Activated CD4-positive, alpha-beta T cell treated with anti-CD3 and anti-CD28 coated beads, Interleukin-2, amount 10 ng/mL, durations not matched to agents 7 days and 5 days (primary cell): ENCODE measurements at places on chromosomes 12 and 14.

DNA sequence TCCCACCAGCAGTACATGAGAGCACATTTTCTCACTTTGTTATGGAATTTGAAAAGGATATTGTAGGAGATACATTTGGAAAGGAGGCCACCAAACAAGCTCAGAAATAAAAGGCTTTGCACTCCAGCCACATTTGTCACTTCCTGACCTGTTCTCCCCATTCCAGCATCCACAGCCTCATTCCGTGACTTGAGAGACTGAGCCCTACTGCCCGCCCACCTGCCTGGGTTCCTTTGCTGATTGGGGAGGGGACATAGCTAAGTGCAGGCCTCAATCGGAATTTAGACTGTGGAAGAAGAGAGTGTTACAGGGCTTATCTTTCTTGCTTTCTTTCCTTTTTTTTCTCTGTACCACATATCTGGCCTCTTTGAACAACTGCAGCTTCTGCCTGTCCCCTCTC is 735.4 kb upstream of the TMEM132C start:
- no peak overlapping the region for H3K27ac ChIP-seq
- no peak overlapping the region for H3K4me3 ChIP-seq
- no peaks in the 10 kb centered on the region for H3K27me3 ChIP-seq
- no peaks in the 10 kb centered on the region for H3K4me1 ChIP-seq
- no peaks in the 10 kb centered on the region for H3K36me3 ChIP-seq

- no peaks in the 10 kb centered on the region for H3K36me3 ChIP-seq
- H3K4me1 ChIP-seq = no peaks in the 10 kb centered on the region
- DNase-seq = no peak
- no peak overlapping the region for H3K4me3 ChIP-seq
These were observed 18.5 kb upstream of the PLA2G1B start for GRCh38 chr12:120346031-120346430.

- H3K27me3 ChIP-seq = no peaks in the 10 kb centered on the region
- H3K4me3 ChIP-seq = no peak overlapping the region
- no peak for DNase-seq
- H3K36me3 ChIP-seq = no peaks in the 10 kb centered on the region
- H3K27ac ChIP-seq = no peak overlapping the region
These were observed 1010.5 kb upstream of the NOVA1 start for GRCh38 chr14:27608377-27608776.

DNA sequence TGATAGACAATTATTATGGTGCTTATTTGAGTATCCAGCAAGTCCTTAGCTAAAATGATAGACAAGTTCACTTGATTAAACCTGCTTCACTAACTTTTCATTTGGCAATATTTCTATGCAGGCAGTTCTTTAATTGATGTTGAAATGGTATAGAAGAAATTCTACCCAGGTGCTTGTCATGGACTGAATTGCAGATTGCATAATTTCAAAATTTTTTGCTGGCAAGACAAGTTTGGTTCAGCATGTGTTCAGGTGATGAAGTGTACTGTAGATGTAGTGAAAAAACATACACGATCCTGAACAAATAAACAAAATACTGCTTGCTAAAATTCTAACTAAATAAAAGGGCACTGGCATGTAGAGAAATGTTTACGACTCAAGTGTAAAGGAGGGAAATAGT is 189.0 kb downstream of the FOXA1 start:
- no peak for DNase-seq
- H3K4me3 ChIP-seq = no peak overlapping the region
- no peak overlapping the region for H3K27ac ChIP-seq
- no peaks in the 10 kb centered on the region for H3K4me1 ChIP-seq

DNA sequence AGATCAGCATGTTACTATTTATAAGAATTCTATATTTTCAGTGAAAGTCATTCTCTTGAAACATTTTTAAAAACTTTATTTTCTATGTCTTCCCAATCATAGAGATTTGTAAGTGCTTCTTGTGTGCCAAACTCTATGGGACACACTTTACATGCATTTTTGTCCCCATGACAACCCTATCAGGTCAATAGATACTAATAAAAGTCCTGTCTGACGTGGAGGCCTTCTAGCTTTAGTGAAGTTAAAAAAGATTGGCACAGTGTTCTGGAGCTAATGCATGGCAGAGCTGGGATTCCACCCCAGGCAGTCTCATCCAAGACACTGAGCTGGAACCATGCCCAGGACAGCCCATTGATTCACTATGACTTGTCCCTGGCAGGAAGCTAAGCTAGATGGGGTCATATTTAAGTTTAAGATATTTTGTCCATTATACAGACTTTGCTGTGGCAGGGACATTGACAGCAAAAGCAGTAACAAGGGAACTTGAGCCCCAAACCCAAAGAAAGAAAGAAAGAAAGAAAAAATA is 28.1 kb downstream of the TTC6 start:
- no peak overlapping the region for H3K4me3 ChIP-seq
- peaks cover 22% of the 10 kb centered on the region for H3K27me3 ChIP-seq
- H3K27ac ChIP-seq = no peak overlapping the region
- H3K4me1 ChIP-seq = no peaks in the 10 kb centered on the region
- H3K36me3 ChIP-seq = no peaks in the 10 kb centered on the region
- no peak for DNase-seq

DNA sequence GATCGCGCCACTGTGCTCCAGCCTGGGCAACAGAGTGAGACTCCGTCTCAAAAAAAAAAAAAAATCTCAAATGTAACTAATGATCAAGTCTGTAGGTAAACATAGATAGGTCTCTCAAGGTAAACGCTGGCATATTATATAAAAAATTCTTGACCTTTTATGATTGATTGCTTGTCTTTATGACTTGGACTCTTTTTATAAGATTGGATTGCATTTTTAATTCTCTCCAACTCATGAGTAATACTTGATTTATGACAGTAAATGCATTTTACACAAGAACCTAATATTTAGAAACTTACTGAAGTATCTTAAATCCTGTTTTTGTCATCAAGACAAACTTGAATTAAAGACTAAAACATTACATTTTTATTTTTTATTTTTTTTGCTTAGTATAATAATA is 16.1 kb downstream of the ARF6 start:
- no peak overlapping the region for H3K4me3 ChIP-seq
- no peaks in the 10 kb centered on the region for H3K27me3 ChIP-seq
- DNase-seq = no peak

DNA sequence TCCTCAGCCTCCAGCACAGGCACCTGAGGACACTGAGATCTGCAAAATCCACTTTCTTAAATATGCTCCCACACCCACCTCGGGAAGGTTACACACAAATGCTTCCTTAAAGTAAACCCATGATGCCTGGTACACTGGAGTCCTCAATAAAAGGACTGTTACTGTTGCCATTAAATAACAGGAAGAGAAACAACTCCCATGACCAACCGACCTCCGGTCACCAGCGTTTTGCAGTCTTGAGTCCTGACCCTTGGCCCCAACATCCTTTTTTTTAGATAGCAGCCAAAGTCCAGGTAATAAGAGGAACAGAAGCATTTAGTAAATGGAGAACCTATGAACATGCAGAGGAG is 42.4 kb downstream of the ITPK1 start:
- no peak for DNase-seq
- no peak overlapping the region for H3K27ac ChIP-seq
- H3K36me3 ChIP-seq = peaks cover 10% of the 10 kb centered on the region
- H3K27me3 ChIP-seq = no peaks in the 10 kb centered on the region
- H3K4me3 ChIP-seq = no peak overlapping the region

DNA sequence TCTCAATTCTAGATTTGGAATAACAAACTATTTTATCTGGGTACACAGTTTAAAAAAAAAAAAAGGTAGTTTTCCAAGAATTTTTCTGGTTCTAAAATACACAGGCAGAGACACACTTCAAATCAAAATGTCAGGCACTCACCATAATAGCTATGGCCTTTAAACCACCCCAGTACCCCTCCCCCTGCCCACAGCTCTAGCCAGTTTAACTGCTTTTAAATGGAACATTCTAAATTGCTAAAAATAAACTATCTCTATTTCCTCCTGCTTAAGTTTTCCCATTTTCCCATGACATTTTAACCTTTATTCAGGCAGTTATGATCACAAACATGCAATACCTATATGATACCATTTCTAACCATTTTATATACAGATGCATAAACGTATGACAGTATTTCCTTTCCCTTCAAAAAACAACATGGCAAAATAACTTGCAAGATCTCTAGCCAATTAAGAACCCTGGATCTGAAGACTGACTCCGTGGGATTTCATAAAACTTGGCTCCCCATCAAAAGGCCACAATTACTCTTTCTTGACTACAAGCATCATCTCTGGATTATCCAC is 46.3 kb downstream of the PPP2R5E start:
- peaks cover 23% of the 10 kb centered on the region for H3K4me1 ChIP-seq

DNA sequence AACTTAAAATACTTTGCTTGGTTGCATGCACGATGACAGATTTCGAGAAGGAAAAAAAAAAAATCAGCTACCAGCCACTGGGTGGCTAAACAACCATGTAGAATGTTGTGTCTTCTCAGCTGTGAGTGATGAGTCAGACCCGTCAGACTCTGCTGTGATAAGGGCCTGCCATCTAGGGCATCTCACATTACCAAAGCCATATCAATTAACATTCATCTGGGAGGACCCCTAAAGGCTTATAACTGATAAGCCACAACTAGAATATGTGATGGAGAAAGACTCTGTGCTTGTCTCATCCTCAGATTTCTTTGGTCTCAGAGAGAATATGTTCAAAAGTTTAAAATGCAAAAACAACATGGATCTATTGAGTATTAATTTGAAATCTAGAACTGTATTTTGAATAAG is 111.5 kb downstream of the PAX9 start:
- H3K27ac ChIP-seq = no peak overlapping the region
- H3K4me3 ChIP-seq = no peak overlapping the region
- no peaks in the 10 kb centered on the region for H3K27me3 ChIP-seq
- H3K4me1 ChIP-seq = no peaks in the 10 kb centered on the region
- no peaks in the 10 kb centered on the region for H3K36me3 ChIP-seq
- no peak for DNase-seq

GRCh38 chr14:105391541-105391940 is 6.8 kb upstream of the TEX22 start:
- no peak overlapping the region for H3K4me3 ChIP-seq
- H3K36me3 ChIP-seq = no peaks in the 10 kb centered on the region
- no peak for DNase-seq
- H3K27ac ChIP-seq = no peak overlapping the region
- H3K4me1 ChIP-seq = peaks cover 12% of the 10 kb centered on the region

GRCh38 chr12:98417266-98417665 is 98.1 kb upstream of the TMPO start:
- no peak for DNase-seq
- no peaks in the 10 kb centered on the region for H3K4me1 ChIP-seq
- no peak overlapping the region for H3K27ac ChIP-seq
- no peaks in the 10 kb centered on the region for H3K36me3 ChIP-seq
- peaks cover 4% of the 10 kb centered on the region for H3K27me3 ChIP-seq

DNA sequence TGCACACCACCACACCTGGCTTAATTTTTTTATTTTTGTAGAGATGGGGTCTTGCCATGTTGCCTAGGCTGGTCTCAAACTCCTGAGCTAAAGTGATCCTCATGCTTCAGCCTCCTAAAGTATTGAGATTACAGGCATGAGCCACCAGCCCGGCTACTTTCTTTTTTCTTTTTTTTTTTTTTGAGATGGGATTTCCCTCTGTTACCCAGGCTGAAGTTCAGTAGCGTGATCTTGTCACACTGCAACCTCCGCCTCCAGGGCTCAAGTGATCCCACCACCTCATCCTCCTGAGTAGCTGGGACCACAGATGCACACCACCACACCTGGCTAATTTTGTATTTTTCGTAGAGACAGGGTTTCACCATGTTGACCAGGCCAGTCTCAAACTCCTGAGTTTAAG is 51.1 kb downstream of the LIMA1 start:
- no peaks in the 10 kb centered on the region for H3K27me3 ChIP-seq
- no peak for DNase-seq
- H3K27ac ChIP-seq = no peak overlapping the region
- H3K36me3 ChIP-seq = no peaks in the 10 kb centered on the region
- H3K4me3 ChIP-seq = no peak overlapping the region

DNA sequence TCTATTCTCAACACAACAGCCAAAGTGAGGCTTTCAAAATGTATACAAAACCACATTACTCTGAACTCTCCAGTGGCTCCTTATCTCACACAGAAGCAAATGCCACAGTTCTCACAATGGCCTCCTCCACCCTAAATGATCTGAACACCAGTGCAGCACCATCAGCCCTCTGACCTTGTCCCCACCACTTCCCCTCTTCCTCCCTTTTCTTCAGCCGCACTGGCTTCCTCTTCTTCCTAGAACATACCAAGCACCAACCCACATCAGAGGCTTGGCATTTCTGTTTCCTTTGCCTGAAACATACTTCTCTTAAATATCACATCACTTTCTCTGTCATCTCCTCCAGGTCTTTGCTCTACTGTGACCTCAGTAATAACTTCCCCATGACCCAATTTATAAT is 66.3 kb downstream of the GPR135 start:
- H3K36me3 ChIP-seq = peaks cover 4% of the 10 kb centered on the region
- peak; percentile 46 for DNase-seq
- peak overlapping the region; percentile 1 for H3K4me3 ChIP-seq
- H3K27ac ChIP-seq = peak overlapping the region; percentile 4
- peaks cover 26% of the 10 kb centered on the region for H3K27me3 ChIP-seq
- peaks cover 11% of the 10 kb centered on the region for H3K4me1 ChIP-seq

GRCh38 chr14:20905676-20906075 is 14.5 kb downstream of the RNASE3 start:
- H3K27me3 ChIP-seq = no peaks in the 10 kb centered on the region
- no peak for DNase-seq
- no peaks in the 10 kb centered on the region for H3K36me3 ChIP-seq

GRCh38 chr12:9740106-9740750 is 7.3 kb upstream of the CLECL1 start:
- peaks cover 20% of the 10 kb centered on the region for H3K36me3 ChIP-seq
- H3K27me3 ChIP-seq = no peaks in the 10 kb centered on the region
- H3K4me1 ChIP-seq = peaks cover 77% of the 10 kb centered on the region

DNA sequence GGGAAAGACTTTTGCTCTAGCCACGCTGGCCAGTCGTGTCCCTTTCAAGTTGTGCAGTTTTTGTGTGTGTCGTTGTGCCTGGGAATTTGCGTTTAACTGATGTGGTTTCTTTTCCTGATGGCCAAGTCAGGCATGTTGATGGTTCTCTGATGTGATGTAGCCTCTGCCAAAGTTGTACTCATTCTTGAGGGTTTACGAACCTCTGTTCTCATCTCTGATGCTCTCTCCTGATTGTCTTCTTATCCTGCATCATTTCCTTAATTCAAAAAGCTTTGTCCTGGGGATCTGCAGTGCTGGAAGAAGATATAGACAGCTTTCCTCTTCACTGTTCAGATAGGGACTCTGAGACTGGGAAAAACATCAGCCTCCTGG is 25.4 kb downstream of the CD9 start:
- no peak for DNase-seq
- H3K27ac ChIP-seq = no peak overlapping the region
- peaks cover 4% of the 10 kb centered on the region for H3K36me3 ChIP-seq
- H3K27me3 ChIP-seq = no peaks in the 10 kb centered on the region
- no peak overlapping the region for H3K4me3 ChIP-seq
- H3K4me1 ChIP-seq = peaks cover 12% of the 10 kb centered on the region

GRCh38 chr14:99514552-99515300 is 33.5 kb downstream of the CCNK start:
- no peaks in the 10 kb centered on the region for H3K27me3 ChIP-seq
- no peak overlapping the region for H3K27ac ChIP-seq
